ENCODE measurements at places on chromosomes 1 and 21.
A peak's percentile ranks its signal among the peaks of the same experiment; 100 is the strongest.

GRCh38 chr1:162612606-162613400, 19.5 kb upstream of the DDR2 start:
- no peak for DNase-seq

GRCh38 chr1:109901524-109902145, 9.0 kb upstream of the CSF1 start:
- DNase-seq = no peak

- no peak for DNase-seq
These were observed 13.2 kb downstream of the QSOX1 start for GRCh38 chr1:180167721-180168467.

DNA sequence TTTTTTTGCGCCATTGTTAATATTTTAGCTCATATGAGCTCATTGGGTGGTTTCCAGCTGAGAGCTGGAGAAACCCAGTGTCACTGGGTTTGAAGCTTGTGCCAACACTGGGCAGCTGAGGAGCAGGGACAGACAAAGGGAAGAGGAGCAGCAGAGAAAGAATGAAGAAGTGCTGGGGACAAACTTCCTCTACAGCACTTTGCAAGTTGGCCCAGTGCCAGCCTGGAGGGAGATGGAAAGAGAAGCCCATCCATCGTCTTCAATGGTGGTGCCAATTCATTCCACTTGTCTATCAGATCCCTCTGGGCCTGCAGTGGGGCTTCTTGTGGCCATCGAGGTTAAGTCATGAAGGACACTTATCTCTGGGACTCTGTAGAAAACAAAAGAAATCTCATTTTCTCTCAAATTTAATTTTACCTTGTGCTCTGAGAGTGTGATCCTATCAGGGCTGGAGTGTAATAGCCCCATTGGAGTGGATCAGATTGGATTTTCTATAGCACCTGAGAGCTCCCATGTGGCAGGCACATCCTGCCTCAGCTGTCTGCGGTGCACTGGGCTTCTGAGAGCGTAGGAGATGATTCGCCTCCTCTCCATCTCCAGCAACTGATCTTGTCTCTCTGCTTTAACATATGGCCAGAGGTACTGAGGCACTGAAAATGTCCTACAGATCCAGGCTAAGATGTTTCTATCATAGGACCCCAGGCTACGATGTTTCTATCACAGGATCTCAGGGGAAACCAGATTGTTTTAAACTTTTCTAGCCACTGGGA, 114.7 kb downstream of the TNR start:
- no peak for DNase-seq

GRCh38 chr1:11740258-11741192, 4.6 kb downstream of the AGTRAP start:
- no peak for DNase-seq

GRCh38 chr1:177209357-177209756, 38.6 kb downstream of the BRINP2 start:
- peak; percentile 4 for DNase-seq

DNA sequence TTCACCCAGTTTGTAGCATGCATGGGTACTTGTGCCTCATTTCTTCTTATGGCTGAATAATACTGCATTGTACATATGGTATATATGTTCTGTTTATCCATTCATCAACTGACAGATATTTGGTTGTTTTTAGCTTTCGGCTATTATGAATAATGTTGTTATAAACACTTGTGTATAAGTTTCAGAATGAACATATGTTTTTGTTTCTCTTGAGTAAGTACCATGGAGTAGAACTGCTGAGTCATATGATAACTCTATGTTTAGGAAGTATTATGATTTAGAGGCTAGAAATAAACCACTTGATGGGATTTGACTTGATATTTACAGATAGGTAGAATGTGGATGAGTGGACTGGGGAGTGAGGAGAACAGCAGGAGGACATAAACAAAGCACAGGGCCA, 48.6 kb downstream of the WNT2B start:
- no peak for DNase-seq

- DNase-seq = peak; percentile 76
These were observed 918.2 kb upstream of the ADGRL2 start for GRCh38 chr1:80882553-80882952.

- DNase-seq = no peak
These were observed 19.5 kb upstream of the SRP9 start for GRCh38 chr1:225757927-225758656.
